ENCODE measurements at places on chromosomes 4 and X. TPM values are rescaled to one million over a fixed set of nuclear protein-coding genes. Genes with fewer than 3 reads are reported as not detected.

GRCh38 chr4:28702571-28702970 lies 1841.9 kb downstream of the STIM2 start:
- no peak overlapping the region for H3K27ac ChIP-seq
- peaks cover 7% of the 10 kb centered on the region for H3K4me1 ChIP-seq
- peaks cover 7% of the 10 kb centered on the region for H3K36me3 ChIP-seq
- no peak for DNase-seq
- no peaks in the 10 kb centered on the region for H3K27me3 ChIP-seq
- no peak overlapping the region for H3K4me3 ChIP-seq

NPY2R gene
- total RNA-seq = not detected

DNA sequence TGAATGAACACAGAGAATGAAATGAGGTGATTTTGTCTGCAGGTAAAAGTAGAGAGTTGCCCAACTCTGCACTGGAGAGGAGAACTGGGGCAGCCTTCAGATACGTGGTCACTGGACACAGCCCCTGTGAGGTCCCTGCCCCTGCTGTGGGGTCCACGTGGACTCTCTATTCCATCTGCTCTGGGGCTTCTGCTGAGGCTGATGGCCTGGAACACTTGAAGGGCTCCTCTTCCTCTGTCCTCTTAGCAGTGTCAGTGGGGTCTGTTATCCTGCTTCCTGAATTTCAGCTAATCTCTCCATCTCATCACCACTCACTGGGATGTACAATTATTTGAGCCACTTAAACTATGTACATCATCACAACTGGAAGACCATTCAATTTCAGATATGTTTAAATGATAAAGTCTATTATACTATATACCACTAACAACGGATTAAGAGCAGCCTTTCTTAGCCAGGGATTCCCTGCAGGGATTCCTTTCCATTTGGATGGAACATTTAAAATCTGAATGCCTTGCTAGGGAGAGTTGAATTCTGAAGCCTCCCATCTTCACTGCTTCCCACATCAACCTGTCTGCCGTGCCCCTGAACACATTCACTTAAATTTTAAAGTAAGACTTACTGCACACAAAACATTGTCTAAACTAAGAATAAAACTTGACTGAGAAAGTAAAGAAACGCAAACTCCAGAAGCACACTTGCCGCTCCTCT lies 74.0 kb downstream of the CC2D2A start:
- H3K27ac ChIP-seq = peak overlapping the region; percentile 16
- DNase-seq = no peak
- peaks cover 24% of the 10 kb centered on the region for H3K36me3 ChIP-seq
- no peaks in the 10 kb centered on the region for H3K27me3 ChIP-seq
- peaks cover 13% of the 10 kb centered on the region for H3K4me1 ChIP-seq

RTL9 gene
- total RNA-seq = 0.37 TPM

CTAG1B gene
- not detected for total RNA-seq

- H3K36me3 ChIP-seq = no peaks in the 10 kb centered on the region
- DNase-seq = no peak
- H3K27me3 ChIP-seq = no peaks in the 10 kb centered on the region
- no peak overlapping the region for H3K27ac ChIP-seq
Measured at GRCh38 chrX:31291131-31291530, 219.3 kb upstream of the FTHL17 start.

ZGRF1 gene
- 36.0 TPM for total RNA-seq

RBM47 gene
- 0.48 TPM for total RNA-seq

EGFL6 gene
- total RNA-seq = not detected
